ENCODE measurements at places on chromosomes 13 and 19.

- DNase-seq, result no peak
Measured at GRCh38 chr13:24899601-24900000, 135.6 kb downstream of the RNF17 start.

DNA sequence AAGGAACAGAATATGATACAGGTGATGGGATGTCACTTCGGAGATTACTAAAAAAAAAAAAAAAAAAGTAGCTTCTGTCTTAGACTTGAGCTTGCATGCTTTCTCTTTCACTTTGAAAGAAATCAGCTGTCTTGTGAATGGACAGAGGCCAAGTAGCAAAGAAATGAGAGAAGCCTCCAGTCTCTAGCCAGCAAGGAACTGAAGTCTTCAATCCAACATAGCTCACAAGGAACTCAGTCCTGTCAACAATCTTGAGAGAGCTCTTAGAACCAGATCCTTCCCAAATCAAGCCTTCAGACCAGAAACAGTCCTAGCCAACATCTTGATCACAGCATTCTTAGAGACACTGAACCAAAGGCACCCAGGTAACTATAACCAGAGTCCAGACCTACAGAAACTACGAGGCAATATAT is 7.7 kb downstream of the N4BP2L2 start:
- no peak for DNase-seq

DNA sequence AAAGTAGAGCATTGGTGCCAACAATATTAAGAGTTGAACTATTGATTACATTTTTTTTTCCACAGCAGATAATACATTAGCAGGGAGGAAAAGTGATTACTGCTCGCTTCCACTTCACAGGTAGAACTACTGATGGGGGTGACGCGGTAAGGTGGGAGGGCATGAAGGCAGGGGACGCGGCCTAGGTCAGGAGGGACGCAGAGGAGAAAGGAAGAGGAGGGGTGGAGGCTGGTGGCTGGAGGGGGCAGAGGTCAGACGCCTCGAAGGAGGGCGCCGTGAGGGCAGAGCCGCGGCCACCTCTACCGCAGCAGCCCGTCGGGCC is 287 bp upstream of the B3GLCT start:
- no peak for DNase-seq

DNA sequence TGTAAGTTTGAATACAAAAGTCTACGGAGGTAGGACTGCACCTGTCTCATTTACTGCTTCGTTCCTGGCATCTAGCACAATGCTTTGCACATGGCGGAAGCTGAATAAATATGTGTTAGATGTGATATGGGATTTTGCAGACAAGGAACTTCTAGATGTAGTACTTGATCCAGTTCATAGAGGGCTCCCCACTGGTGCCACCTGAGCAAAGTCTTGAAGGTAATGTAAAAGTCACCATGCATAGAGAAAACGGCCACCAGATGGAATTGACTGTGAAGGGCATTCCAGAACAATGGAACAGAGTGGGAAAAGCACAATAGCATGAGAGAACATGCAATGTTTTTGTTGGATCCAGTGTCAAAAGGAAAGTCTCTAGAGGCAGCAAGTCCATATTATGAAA is 209.3 kb downstream of the HS6ST3 start:
- DNase-seq, result no peak

DNA sequence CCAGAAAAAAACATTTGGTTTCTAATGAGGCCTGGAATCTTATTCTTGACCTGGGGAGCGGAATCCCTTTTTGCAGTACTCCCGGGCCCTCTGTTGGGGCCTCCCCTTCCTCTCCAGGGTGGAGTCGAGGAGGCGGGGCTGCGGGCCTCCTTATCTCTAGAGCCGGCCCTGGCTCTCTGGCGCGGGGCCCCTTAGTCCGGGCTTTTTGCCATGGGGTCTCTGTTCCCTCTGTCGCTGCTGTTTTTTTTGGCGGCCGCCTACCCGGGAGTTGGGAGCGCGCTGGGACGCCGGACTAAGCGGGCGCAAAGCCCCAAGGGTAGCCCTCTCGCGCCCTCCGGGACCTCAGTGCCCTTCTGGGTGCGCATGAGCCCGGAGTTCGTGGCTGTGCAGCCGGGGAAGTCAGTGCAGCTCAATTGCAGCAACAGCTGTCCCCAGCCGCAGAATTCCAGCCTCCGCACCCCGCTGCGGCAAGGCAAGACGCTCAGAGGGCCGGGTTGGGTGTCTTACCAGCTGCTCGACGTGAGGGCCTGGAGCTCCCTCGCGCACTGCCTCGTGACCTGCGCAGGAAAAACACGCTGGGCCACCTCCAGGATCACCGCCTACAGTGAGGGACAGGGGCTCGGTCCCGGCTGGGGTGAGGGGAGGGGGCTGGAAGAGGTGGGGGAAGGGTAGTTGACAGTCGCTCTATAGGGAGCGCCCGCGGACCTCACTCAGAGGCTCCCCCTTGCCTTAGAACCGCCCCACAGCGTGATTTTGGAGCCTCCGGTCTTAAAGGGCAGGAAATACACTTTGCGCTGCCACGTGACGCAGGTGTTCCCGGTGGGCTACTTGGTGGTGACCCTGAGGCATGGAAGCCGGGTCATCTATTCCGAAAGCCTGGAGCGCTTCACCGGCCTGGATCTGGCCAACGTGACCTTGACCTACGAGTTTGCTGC is at the start of gene ICAM4:
Gene ICAM4 (plus strand): TSS at position 153 of the 935 bp plus-strand sequence. CDS start 58 bp downstream, at position 211.
- no peak for DNase-seq

DNA sequence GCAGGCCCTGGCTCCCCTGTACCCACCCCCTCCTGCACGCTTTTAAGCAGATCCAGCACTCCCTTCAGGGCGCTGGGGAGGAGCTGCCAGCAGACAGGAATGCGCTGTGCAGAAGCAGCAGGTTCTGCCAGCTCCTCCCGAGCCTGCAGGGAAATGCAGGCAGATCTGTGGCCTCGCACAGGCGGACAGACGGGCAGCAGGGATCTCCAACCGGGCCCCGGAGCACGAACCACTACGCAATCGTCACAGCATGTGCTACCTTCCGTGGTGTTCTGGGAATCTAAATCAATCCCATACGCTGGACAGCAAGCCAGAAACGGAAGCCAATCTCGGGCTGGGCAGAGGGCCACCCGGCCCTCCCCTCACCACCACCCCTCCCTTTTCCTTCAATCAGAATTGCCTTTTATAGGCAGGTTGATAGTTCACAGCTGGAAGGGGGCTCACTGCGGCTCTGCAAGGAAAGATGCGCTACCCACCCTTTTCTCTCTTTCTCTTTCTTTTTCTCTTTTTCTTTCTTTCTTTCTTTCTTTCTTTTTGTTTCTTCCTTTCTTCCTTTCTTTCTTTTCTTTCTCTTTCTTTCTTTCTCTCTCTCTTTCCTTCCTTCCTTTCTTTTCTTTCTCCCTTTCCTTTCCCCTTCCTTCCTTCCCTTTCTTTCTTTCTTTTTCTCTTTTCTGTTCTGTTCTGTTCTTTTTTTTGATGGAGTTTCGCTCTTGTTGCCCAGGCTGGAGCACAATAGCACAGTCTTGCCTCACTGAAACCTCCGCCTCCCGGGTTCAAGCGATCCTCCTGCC is 99.9 kb downstream of the GNG7 start:
- no peak for DNase-seq

DNA sequence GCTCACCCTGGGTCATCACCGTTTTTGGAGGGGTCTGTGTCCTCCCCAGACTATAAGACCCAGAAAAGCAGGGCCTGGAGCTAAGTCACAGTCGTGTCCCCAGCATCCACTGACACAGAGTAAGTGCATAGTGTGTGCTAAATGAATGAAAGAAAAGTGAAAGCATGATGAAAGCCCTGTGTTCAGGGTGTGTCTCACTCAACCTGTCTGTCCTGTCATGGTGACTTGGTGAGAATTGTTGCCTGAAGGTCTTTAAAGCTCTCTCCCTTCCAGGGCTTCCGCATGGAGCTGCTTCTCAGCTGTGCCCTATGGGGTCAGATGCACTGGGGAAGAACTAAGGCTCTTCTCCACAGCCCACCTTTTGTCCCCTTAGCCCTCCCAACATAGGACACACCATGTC is 20.5 kb upstream of the IGFL1 start:
- no peak for DNase-seq

DNA sequence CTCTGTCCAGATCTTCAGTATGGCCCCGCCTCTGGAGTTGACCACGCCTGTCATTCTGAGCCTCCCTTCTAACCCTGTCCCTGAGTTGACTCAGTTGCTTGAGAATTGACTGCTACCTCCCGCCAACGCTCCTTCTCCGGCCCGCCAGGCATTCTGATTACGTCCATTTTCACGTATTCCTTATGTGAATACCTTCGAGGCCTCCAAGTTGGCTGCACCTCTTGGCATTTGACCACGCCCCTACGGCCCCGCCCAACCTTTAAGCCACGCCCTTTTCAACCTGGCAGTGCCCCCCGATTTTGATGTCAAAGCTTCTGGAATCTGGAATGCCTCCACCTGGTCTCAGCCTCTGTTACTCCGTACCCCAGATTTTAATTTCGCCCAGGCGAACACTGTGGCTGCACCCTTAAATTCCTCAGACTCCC is 1.7 kb upstream of the EML2 start:
- DNase-seq, result no peak

- DNase-seq, result no peak
Measured at GRCh38 chr13:113219256-113219940, 10.0 kb downstream of the CUL4A start.

DNA sequence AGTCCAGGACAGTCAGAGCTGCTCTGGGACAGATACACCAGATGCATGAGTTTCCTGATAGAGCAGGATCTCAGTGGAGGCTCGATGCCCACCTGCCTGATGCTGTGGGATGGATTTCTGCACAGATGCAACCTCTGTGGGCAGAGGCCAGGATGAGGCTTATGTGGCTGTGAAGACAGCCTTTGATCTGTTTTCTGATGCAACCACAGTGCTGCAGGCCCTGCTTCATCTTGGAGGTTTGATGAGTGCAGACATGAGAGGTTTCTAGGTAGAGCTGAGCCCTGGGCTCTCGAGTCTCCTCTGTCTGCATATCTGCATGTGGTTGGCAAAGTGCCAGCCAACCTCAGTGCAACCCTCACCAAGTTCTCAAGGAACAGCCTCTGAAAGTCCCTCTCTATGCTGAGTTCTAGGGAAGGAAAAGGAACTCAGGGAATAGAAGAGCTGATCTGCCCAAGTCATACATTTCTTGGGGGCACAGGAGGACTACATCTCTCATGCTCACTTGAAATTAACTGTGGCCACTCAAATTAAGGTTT is 23.1 kb upstream of the TSHZ3 start:
- DNase-seq, result no peak

- no peak for DNase-seq
Measured at GRCh38 chr13:97004096-97004876, 10.0 kb upstream of the OXGR1 start.

DNA sequence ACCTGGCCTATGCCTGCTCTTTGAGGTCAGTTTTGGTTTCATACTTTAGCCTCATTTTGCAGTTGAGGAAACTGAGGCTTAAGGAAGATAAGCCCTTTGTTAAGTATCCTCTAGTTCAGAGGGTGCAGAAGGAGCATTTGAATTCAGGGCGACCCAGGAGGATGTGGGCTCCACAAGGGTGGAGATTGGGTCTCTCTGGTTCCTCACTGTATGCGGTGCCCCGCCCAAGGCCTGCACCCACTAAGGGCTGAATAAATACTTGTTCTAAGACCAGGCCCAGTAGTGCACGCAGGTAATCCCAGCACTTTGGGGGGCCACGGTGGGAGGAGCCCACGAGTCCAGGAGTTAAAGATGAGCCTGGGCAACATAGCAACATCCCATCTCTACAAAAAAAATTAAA is 768 bp upstream of the SLC44A2 start:
- no peak for DNase-seq

DNA sequence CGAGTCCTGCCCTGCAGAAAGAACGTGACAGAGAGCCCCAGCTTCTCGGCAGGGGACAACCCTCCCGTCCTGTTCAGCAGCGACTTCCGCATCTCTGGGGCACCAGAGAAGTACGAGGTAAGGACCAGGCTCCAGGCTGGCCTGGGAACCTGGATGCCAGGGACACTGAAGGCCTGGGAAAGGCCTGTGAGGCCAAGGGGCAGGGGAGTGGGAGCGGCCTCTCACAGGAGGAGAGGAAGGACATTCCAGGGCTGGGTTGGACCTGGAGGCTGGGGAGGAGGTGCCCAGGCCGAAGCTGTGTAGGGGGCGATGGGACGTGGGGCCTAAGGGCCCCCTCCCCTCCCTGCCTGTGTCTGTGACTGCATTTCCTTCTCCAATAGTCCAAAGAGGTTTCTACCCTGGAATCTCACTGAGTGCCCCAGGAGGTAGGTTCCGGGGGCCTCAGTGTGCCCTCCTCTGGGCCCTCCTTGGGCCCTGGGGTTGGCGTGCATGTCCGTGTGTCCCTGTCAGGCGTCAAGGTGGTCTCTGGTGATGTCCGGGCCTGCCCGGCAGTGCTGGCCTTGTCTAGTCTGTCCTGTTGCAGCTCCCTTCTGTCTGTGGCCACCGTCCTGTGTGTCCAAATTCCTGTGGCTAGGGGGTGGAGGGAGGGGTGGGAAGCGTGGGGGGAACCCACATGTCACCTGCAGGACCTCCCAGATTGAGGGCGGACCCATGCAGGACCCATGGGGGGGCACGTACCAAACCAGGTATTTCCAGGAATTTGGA is 16.9 kb upstream of the CD22 start:
- no peak for DNase-seq

GRCh38 chr13:95253033-95253432 is 48.2 kb downstream of the ABCC4 start:
- no peak for DNase-seq

DNA sequence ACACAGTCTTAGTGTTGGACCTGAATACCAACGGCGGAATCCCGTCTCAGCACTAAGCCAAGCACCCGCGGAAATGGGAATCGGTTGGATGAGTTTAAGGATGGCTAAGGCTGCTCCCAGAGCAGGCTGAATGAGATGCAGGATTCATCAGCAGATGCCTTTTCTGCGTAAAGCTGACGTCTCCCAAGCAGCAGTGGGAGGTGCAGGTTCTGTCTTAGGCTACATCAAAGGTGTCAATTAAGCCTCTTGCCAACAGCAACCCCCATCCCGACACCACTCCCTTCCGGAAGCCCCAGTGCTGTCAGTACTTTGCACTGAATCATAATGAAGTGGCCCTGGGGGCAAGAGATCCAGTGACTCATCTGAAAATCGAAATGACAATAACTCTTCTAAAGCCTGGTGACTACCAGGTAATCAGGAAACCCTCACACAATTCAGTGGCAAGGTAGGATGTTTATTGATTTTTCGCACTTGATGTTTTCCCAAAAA is 275.6 kb downstream of the DCLK1 start:
- DNase-seq, result no peak

DNA sequence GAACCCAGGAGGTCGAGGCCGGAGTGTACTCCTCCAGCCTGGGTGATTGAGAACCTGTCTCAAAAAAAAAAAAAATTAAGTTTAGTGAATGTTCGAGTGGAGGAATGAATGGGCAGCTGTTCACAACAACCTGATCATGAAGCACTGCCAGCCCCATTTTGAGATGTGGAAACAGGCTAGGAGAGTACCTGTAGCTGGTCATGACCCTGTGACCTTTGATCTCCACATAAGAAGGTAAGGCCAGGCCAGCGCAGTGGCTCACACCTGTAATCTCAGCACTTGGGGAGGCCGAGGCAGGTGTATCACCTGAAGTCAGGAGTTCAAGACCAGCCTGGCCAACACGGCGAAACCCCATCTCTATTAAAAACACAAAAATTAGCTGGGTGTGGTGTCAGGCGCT is 7.6 kb downstream of the RAVER1 start:
- no peak for DNase-seq

GRCh38 chr19:46480415-46480814 is 9.1 kb upstream of the PNMA8A start:
- no peak for DNase-seq

GRCh38 chr13:109154966-109155761 is 525.8 kb downstream of the MYO16 start:
- DNase-seq, result no peak

All from NCI-H2081 treated with DMSO at 0.1 percent for 48 hours (cell line).